ENCODE measurements at places on chromosomes 2 and 18.

DNA sequence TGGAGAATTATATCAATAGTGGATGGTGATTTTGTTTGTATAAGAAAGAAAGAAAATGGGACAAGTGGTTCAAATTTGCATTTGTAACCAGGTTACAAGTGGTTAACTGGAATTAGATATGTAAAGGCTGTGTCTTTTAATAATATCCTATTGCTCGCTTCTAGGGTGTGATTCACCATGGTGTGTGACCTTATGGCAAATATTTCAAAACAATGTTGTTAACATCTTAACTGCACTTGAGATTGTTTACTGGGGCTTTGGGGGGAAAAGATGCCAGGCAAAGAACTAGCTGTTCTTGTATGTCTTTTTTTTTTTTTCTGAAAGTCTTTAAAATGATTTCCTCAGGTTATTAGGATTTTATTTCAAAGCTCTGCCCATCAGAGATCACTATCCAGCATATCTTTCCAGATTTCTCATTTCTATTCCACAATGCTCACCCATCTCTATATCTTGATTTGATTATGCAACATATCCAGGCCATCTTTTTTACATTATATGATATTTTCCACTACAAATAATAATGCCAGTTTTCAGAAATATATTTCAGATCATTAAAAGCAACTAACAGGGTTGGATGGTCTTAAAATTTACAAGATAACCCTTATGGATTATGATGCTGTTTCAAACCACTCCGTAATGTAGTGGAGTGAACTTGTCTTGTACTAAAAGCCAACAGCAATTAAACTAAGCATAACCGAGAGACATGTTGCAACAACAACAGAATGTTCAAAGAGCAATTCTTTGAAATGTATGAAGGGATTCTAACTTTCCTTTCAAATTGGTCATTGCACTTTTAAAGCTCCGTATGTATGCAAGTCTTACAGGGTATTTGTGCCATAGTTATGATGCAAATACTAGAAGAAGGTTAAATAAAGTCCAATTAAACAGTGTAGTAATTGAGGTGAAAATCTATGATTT is 341.5 kb upstream of the ETAA1 start:
- DNase-seq, result no peak

GRCh38 chr2:45826460-45826859 is 175.0 kb downstream of the PRKCE start:
- no peak for DNase-seq

GRCh38 chr2:10847008-10847407 is 34.4 kb upstream of the PDIA6 start:
- no peak for DNase-seq

DNA sequence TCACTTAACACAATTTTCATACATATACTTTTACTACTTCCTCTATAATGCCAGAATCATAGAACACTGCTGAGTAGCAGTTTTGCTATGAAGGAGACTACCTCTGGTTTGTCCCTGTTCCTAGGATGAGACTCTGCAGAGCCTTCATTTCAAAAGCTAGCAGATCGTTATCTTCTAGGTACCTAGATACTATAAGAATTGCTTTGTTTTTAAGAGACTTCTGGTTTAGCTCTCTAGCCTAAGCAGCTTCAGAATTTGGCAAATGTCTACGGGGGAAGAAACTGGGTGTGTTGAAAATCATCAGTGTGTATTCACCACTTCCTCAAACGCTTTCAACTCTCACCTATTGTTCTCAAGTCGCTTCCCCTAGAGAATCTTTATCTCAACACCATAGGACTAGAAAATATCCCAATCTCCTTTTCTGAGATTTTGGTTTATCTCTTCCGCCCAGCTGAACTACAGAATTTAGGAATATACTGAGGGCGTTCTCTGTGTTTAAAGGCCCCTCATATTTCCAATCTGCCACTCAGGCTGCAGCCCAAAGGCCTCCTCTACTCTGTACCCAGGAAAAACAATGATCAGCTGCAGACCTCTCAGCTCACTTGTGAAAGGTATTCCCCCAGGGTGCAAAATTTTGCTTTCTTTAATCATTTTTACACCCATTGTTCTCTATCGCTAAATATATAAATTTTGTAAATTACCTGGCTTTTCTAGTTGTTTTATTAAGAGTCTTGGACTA is 28.7 kb downstream of the SMAD2 start:
- peak; percentile 39 for DNase-seq

- no peak for DNase-seq
Measured at GRCh38 chr18:35736696-35737095, 155.2 kb downstream of the GALNT1 start.

GRCh38 chr2:196884368-196884767 is 42.1 kb downstream of the PGAP1 start:
- DNase-seq, result no peak

DNA sequence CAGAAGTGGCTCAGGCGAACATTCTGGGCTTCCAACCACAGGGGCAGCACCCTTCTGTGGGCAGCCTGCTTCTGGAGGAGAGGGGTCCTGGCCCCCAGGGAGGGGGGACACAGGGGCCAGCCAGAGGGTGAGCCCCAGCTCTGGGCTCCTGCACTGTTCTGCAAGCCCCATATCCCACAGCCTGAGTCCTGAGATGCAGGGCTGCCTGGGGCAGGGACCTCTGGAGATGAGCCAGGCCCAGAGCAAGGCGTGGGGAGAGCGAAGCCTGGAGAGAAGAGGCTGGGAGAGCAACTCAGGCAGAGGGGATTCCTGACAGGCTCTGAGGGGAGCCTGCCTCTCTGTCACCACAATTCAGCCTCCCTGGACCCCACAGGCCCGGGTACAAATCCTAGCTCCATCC is 13.5 kb upstream of the PRSS56 start:
- DNase-seq, result no peak

GRCh38 chr2:43040084-43040854 is 186.1 kb downstream of the ZFP36L2 start:
- DNase-seq, result peak; percentile 26

GRCh38 chr18:56461151-56461550 is 177.2 kb downstream of the TXNL1 start:
- DNase-seq, result no peak

- DNase-seq, result peak; percentile 67
Measured at GRCh38 chr2:206971805-206972204, 32.5 kb downstream of the CPO start.

GRCh38 chr2:171393487-171393886 is 40.3 kb downstream of the METTL8 start:
- DNase-seq, result no peak

DNA sequence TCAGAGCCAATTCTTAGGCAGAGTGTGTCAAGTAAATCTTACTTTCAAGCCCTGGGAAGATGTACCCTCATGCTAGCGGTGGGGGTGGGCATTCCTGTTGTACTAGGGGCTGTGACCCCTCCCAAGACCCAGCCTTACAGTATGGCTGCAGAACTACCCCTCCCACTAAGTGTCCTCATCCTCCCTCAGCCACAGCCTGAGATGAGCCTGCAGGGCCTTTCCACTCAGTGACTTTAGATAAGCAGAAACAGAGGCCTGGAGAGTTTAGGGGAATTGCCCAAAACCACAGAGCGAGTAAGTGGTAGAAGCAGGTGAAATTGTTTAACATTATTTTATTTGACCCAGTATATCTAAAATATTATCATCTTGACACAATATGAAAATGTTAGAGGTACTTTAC is 36.6 kb downstream of the TTC32 start:
- DNase-seq, result peak; percentile 50

DNA sequence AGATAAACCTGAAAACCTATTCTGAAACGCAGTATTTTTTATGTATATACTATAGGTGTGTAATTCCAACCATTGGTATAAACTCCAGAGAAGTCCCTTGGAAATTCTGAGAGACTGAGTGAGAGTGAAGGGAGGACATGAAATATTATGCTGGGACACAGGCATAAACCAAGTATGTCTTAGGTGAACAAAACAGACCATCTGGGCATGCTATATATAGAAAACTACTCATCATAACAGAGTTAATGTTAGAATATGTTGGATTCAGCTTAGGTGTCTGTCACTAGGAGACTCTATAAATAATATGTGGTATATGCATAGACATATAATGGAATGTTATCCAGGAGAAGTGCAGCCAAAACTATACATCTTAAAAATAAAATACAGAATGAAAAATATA is 282.6 kb downstream of the LRP1B start:
- no peak for DNase-seq

- no peak for DNase-seq
Measured at GRCh38 chr2:3214806-3215404, 162.7 kb downstream of the EIPR1 start.

- DNase-seq, result no peak
Measured at GRCh38 chr2:127721311-127721977, 20.1 kb downstream of the SFT2D3 start.

DNA sequence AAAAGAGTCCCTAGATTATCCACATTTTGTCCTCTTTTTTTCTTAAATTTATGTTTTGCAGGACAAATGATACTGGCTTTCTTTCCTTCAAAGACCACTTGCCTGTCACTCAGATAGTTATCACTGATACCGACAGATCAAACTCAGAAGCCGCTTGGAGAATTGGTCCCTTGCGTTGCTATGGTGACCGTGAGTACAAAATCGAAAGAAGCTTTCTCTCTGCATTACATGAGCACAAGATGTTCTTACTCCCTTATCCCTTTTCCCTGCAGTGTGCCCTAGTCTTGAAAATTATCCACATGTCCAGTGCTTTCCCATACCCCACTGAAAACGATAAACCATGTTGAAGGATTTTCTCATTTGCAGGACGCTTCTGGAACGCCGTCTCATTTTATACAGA is 738.5 kb downstream of the CNTNAP5 start:
- no peak for DNase-seq

DNA sequence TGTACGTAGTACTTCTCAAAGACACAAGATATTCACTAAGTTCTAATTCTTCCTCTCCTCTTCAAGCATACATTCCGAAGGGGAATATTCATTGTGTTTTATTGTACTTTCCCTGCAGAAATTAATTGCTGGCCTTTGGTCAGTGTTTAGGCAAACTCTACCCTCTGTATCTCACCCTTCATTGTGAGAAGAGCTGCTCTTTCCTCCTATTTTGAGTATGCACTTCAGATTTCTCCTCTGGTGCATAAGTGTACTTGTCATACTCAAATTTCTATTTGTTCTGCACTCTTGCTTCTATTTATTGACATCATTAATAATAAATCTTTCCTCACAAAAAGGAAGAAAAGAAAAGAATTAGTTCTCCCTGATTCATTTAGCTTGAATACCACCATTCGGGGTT is 485.4 kb upstream of the SLC8A1 start:
- DNase-seq, result no peak

DNA sequence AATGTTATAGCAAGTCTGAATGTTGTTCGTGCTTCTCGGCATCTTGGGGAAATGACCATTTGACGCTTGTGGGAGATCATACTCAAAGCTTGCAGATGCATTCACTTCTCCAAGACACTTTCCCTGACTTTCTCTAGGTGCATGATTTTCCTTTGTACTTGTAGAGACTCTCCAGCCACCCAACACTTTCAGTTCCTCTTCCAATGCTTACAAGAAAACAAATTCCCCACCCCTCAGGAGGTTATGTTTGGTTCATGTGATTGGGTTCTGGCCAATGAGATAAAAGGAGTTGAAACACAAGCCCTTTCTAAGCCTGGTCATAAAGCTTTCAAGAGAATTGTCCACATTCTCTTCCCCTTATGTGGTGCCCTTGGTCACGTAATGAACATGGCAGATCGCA is 156.3 kb downstream of the EPHA4 start:
- DNase-seq, result no peak

GRCh38 chr2:102258386-102259074 is 52.8 kb upstream of the IL1RL1 start:
- DNase-seq, result peak; percentile 90

GRCh38 chr2:54377901-54378493 is 78.1 kb upstream of the SPTBN1 start:
- no peak for DNase-seq

- peak; percentile 81 for DNase-seq
Measured at GRCh38 chr2:84924173-84925106, 19.0 kb downstream of the TMSB10 start.

- no peak for DNase-seq
Measured at GRCh38 chr2:134764164-134764563, 45.4 kb upstream of the TMEM163 start.

DNA sequence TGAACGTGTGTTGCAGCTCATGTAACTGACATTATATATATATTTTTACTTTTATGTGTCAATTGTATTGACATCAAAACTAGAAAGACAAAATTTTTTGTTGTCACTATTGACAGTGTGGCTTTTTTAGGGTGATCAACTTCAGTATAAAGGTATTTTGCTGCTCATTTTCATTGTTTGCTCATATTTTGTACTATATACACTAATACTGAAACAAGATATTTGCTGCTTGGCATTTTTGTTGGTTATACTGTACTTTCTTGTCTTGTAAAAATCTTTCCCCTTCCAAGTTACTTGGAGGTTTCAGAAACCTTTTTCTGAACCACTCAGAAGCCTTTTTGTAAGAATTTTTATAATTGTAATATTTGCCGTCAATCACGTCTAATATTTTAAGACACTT is 16.5 kb downstream of the AFTPH start:
- DNase-seq, result no peak

DNA sequence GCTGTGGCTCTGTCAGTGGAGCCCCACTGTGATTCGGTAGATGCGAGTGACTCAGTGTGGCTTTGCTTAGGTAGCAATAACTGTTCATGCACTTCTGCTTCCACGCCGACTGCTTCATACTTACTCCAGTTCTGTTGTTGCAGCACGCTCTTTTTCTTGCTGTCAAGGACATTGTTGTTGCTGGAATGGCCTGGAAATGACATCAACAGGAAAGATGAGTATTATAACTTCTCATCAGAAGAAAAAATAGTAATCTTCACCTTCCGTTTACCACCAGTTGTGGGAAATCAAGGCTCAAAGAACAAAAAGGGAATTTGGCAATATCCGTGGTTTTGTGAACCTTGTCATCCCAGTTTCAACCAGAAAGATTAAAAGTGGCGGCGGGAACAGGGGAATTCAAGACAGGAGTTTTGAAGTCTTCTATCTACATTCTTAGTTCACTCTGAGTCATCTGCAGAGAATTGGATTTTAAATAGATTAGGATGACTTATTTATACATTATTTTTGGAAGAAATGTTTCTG is 8.3 kb downstream of the TM4SF20 start:
- peak; percentile 99 for DNase-seq

DNA sequence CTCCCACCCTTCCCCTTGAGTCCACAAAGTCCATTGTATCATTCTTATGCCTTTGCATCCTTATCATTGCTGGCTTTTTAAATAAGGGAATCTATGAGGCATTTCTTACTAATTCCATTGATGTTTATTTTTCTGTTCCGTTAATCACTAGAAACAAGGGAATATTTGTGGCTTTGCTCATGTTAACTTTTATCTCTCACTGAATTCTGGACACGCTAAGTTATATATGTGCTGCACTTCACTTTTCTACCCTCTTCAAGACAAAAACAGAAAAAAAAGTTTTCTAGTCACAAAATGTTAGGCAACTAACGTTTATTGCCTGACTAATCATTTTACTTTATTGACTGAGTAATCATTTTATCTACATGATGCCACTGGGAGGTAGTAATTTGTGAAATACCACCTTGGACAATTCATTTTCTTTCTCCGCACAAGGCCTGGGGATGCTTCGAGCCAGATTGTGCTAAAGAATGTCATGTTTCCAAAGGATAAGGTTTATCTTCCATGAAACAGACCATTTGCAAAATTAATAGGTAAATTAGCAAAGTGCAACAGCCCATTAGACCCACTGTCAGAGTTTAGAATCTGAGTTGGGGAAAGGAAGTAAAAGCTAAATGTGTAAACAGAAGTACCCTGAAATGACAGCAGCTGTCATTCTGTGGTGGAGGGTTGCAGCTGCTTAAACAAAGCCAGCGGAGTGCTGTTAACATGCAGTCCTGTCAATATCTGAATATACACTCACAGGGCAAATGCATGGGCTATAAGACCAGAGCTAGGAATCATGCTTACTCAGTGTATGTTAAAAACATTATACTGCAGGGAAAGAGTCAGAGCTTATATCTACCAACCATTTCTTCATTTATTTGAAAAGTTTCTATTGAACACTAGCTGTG is 658.7 kb downstream of the CNTNAP5 start:
- DNase-seq, result no peak

Measured in suppressor macrophage treated with lipopolysaccharide for 1 hour (primary cell).